Kidney capillary endothelial cell (primary cell): ENCODE measurements at places on chromosomes 12 and 14.

DNA sequence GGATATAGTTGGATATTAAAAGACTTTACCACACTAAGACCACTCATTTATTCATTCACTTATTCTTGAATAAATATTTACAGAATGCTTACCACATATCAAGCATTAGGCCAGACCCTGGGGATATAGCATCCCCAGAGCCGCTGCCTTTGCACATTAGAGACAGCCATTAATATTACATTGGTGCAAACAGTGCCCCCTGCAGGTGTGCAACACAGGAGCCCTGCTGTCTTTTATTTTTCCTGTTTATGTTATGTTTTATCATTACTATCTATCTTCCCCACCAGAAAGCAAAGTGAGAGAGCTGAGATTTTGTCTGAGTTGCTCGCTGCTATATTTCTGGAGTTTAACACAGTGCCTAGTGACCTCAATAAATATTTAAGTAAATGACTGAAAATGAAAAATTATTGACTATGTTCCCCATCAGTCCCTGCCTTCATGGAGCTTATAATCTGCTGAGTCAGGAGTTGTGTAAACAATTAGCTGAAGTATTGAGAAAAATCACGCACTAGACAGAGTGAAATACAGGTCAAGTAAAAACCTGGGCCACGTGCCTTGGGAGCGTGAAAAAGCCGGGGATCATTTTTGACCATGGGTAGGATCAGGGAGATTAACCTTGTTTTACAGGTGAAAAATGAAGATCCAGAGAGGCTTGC lies 301.6 kb downstream of the PCNX1 start:
- DNase-seq, result no peak

DNA sequence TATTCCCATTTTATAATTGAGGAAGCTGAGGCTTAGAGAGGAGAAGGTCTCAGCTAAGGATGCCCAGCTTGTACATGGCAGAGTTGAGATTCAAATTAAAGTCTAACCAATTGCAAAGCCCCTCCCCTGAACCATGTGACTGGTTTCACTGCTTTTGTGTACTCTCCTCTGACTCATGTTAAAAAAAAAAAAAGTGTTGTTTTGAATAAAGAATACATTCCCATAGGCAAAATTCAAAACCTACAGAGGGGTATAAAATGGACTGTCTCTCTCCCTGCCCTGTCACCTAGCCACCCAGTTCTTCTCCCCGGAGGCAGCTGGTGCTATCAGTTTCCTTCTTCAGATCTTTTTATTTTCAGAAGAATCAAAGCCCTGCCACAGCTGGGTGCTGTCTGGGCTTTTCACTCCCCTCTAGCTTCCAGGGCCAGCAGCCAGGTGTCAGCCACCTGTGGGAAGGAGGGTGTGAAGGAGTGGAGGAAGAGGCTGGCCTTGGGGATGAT lies 5.4 kb downstream of the PSMD9 start:
- DNase-seq, result peak; percentile 35

DNA sequence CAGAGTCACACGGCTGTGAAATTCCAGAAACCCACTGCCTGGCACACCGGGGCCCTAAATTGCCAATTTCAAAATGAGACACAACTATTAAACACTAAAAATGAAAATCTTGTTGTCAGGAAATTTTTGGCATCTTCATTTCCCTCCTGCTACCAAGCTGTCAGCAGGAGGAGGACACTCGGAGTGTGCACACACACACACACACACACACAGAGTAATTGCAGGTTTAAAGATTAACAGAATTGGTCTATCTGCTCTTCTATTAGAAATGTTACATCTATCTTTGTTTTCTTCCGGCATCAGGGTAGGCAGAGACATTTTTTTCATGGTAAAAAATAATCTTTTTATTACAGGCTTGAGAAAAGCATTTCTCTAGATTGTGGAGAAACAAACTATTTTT lies 314.2 kb downstream of the EGLN3 start:
- DNase-seq, result no peak

DNA sequence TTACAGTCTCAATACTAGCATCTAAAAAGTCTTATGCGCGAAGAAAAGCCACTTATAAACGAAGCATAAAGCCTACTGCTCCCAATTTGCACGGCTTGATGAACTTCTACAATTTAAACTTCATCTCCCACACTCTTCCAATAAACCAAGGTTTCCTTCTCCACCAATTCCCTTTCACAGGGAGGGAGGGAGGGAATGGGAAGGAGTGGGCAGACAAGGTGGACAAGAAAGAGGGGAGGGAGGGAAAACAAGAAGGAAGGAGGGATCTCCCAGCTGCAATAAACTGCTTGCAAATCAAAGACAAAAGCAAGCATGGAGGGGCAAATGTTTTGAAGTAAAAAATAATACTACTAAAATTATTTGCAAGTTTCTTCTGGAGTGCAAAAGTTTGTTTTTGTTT lies 64.5 kb downstream of the MED13L start:
- DNase-seq, result no peak

DNA sequence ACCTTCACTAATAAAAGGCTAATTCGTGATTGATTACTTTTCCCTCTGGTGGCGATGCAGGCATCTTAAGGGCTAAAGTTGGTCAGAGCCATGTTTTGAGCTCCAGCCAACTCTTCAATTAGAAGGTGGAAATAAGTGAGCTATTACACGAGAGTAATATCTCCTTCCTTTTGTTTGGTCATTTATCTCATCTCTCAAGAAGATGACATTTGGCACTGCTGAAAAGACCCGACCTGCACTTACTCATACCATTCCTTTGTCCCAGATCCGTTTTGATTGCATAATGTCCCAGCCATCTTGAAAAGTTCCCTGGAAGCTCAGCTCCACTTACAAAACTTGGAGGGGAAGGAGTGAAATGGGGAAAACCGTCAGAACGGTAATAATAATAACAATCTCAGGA lies 316.2 kb downstream of the VRK1 start:
- DNase-seq, result no peak

- DNase-seq, result no peak
Observed at GRCh38 chr12:13030541-13031291, 13.5 kb upstream of the FAM234B start.
